ENCODE measurements at places on chromosomes 7 and 10.

- no peak for DNase-seq
These were observed 124.3 kb upstream of the PPP2R2D start for GRCh38 chr10:131776496-131776895.

DNA sequence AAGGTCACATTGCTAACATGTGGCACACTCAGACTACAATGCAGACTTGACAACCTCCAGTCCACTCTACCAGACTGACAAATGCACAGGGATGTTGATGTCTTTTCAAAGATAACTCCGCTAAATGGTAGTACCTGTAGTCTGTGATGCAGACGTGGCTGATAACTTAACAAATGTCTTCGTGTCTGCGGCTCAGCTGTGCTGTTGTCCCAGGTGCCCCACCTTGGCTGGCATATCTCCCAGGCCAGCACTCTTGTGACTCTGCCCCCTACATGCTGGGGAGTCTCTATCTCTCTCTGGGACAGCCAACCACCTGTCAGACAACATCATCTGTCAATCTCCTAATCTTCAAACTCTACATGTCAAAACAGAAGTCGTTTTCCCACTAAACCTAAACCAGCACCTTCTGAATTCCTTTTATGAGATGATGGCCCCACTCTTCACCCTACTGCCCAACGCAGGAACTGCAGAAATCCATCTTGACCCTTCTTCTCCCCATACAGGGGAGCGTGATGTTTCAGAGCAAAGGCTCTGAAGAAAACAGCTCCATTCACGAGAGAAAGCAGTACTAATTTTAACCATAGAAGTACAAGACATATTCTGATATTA, 156.4 kb downstream of the USP6NL start:
- DNase-seq: no peak

DNA sequence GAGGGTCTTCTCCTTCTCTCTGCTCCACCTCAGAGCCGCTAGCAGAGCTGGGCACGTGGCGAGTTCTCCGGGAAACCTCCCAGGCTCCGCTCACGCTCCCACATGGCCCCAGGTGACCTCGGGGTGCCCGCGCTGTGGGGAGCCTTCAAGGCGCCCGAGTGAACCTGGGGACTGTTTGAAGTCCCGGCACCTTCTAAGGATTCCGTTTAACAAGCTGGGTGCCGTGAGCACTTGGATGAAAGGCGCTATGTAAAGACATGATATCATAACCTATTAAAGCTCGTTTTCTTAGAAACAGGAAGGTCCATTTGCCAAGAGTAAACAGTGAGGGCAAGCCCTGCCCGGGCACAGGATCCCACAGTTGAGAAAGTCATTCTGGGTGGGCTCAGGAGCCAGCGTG, 15.8 kb upstream of the MYL10 start:
- DNase-seq: no peak

- no peak for DNase-seq
These were observed 54.5 kb downstream of the SCRN1 start for GRCh38 chr7:29935111-29935510.

DNA sequence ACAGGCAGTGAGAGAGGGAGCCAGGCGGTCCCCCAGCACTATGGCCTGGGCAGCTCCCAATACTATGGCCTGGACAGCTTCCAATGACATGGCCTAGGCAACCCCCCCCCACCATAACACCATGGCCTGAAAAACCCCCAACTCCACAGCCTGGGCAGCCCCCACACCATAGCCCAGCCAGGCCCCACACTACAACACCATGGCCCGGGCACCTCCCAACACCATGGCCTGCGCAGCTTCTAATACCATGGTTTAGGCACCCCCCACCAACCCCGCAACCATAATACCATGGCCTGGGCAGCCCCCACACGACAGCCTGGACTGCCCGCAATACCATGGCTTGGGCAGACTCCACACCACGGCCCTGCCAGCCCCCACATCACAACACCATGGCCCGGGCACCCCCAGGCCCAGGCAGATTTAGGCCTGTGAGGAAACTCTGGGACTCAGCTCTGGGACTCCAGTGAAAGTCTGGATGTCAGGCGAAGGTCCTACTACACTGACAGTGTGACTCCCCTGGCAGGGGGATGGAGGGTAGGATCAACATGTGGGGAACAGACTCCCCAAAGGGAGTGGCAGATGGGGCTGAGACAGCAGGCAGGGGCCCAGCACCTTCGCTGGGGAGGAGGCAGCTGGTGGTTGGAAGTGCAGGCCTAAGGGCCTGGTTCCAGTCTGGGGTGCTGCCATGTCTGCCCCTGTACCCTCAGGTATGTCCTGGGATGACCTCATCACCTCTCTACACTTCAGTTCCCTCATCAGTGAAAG, 8.7 kb downstream of the CPXM2 start:
- no peak for DNase-seq

GRCh38 chr7:37421861-37422500, 26.7 kb downstream of the ELMO1 start:
- DNase-seq: no peak

DNA sequence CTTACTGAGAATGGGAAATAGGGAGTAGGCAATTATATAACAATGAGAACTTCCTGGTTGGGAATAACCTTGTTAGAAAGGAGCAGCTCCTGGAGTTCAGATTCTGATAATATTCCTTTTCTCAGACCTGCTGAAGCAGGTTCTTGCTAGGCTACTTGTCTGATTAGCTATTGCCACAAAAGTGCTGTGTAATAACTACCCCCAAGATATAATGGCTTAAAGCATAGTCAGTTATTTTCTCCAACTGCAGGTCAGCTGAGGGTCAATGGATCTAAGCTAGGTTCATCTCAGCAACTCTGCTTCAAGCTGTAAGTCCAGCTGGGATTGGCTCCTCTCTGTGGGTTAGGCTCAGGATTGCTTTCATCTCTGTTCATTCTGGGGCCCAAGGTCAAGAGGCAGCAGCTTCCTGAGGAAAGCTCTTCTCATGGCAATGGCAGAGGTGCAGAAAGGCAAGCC, 9.4 kb upstream of the CNOT4 start:
- no peak for DNase-seq

GRCh38 chr10:7493996-7494395, 83.2 kb upstream of the SFMBT2 start:
- DNase-seq: no peak

DNA sequence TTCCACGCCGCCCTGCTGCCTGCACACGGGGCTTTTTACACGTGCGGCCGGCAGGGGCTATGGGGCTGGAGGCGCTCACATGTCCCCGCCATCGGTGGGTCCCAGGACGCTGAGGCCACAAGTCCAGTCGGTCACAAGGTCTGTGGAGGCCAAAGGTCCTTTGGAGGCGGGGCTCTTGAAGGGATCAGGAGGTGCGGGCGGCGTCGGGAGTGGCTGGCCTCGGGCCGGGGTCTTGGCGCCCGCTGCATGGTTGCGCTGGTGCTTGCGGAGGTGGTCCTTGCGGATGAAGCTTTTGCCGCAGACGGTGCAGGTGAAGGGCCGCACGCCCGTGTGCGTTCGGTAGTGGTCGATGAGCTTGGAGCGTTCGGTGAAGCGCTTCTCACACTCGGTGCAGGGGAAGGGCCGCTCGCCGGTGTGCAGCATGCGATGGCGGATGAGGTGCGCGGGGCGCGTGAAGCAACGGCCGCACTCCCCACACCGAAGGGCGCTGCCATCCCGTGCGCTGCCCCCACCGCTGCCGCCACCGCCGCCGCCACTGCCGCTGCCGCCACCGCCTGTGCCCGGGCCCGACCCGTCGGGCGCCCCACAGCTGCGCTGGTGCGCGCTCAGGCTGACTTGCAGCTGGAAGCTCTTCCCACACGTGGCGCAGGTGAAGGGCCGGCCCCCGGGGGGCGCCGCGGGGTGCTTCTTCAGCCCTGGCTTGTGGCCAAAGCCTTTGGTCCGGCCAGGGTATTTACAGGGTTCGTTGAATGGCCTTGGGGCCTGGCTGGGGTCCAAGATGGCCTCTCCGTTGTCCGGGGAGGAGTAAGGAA, 13.7 kb upstream of the ZNF777 start:
- no peak for DNase-seq

GRCh38 chr7:122702872-122703510, at the start of gene RNF148:
Gene RNF148 (minus strand): TSS chr7:122702922. CDS start chr7:122702750, 172 bp downstream.
- DNase-seq: no peak

DNA sequence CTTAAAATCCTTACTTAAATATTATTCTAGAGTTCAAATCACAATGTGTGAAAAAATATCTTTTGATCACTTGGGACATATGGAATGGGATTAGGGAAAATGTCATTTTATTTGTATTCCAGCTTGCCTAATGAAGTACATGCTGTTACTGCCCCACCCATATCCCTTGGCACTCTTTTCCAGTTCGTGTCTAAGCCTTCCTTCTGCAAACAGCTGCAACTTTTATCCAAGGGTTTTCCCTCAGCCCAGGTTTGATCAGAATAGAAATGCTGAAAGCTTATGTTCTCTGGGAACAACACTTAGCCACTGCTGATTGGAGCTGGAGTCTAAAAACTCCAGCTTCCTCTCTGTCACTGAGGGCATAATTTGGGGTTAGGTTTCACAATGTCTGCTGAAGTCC, 214.1 kb upstream of the FAM3C start:
- DNase-seq: no peak

GRCh38 chr7:107208024-107208521, 39.3 kb downstream of the HBP1 start:
- DNase-seq: no peak

DNA sequence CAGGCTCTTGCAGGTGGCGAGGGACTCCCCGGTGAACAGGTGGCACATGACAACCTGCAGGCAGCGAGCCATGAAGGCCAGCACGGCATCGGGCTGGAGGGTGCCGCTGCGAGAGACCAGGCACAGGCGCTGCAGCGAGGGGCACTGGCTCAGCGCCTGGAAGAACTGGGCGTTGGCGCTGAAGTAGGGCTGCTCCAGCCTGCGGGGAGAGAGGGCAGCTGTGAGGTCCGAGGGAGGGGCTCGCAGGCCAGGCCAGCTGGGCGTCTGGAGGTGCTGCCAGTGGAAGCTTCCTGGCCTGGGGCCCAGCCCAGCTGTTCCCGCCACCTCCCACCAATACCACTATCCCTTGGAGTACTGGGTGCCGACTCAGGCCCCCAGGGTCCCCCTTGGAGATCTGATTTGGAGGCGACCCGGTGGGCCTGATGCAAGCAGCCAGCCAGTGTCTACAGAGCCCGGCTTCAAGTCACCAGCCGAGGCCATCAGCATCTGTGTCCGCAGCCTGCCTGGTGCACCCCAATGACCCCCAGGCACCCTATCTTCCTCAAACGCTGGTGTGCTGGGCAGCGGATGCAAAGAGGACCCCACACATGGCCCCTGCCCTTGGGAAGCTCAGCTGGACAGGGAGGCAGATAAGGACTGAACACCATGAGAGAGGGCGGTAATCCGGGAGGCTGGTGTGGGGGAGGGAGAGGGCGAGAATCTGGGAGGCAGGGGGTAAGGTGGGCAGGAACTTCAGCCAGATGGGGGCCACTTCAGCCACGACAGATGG, 67.8 kb upstream of the TNRC18 start:
- peak; percentile 79 for DNase-seq

DNA sequence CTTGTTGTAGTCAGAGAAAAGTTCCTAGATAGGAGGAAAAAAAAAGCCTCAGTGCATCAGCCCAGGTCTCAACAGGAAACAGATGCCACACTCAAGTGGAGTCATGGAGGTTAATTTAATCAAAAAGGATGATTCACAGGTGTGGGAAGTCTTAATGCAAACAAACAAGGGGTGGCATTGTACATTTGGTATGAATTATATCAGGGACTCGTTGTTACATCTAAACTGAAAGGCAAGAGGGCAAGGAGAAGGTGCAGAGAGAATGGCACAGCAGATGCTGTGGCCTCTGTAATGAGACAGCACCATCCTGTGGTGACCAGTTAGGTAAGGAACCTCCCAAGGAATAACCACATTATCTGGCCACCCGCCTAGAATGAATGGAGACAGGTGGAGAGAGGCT, 133.7 kb downstream of the PTPRZ1 start:
- DNase-seq: no peak

DNA sequence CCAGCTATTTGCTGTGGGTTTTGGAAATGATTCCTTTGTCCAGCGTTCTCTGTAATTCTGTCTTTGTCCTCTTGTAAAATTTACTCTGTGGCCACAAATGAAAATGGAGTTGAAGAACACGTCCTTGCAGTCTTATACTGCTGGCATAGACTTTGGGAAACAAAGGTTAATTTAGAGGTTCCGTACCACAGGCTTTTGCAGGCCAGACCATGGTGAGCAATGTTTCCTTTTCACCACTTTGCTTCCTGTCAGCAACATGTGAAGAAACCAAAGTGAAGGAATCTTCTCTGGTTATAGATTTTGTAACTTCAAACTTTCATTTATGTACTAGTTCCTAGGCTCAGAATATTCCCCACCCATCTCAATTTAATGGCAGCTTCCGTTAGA, 488.5 kb downstream of the MDFIC start:
- DNase-seq: no peak

DNA sequence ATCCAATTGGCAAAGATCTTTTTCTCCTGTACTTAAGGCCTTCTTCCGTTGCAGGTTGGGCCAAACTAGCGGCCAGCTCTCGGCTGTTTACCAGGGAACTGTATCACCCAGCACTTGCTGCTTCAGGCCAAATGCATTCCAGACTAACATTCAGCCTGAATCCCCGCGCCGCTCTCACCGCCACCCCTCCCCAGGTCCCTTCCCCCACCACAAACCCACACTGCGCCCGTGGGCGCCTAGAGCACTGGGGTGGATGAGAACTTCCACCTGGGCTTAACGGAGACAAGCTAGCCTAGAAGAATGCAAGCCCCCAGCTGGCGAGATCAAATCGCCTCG, 676 bp downstream of the TCAF1 start:
- peak; percentile 63 for DNase-seq

DNA sequence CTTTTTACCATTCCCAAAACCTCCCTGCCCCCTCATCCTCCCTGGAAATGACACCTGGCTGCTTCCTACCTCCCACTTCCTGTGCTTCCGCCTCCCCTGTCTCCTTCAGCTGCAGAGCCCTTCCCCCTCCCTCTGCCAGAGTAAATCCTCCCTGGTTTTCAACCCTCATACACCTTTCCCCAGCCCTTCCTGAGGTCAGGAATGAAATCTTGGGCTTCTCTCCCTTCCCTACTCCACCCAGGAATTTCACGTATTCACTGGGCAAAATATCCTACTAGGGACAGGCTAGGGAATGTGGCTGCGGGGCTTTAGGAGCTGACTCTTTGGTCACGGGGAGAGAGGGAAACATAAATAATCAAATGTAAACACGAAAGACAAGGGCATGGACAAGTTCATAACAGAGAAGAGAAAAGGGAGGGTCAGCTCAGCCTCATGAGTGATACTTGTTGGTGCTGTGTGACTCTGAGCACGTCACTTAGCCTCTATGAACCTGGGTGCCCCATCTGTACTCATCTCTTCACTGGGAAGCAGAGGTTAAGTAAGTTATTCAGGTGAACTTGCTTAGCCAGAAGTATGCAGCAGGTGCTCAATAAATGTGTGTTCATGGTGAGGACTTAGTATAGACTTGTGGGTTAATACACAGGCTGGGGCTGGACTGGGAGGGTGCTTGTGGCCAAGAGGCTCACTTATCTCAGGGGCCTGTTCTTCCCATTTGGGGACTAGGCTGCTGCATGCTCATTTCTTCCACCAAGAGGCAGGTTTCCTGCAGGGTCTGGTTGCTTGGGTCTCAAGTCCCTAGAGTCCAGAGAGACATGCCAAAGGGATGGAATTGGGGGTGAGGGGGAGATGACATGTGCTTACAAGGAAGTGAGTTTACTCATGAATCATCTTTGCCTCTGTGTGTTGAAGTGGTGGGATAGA, 10.0 kb upstream of the DUSP5 start:
- DNase-seq: no peak

Measured in right hindlimb (tissue), 1 donor.